H7 (cell line): ENCODE measurements at places on chromosomes 13 and 19.

DNA sequence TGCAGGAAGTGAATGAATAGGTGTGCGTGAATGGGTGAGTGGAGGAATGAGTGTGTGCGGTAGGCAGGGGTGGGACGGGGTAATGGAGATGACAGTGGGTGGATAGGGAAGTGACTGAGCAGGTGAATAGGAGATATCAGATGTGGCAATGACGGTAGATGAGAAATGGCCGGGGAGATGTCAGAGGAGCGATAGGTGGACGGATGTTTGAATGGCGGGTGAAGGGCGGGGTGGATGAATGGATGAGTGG, 1.5 kb downstream of the TTC9B start:
- no peak for DNase-seq

GRCh38 chr19:32809254-32809653, 60.3 kb downstream of the SLC7A9 start:
- no peak for DNase-seq

GRCh38 chr19:3440082-3440481, 40.2 kb downstream of the SMIM24 start:
- peak; percentile 93 for DNase-seq

- no peak for DNase-seq
Measured at GRCh38 chr13:101150998-101151397, 265.3 kb downstream of the NALCN start.

DNA sequence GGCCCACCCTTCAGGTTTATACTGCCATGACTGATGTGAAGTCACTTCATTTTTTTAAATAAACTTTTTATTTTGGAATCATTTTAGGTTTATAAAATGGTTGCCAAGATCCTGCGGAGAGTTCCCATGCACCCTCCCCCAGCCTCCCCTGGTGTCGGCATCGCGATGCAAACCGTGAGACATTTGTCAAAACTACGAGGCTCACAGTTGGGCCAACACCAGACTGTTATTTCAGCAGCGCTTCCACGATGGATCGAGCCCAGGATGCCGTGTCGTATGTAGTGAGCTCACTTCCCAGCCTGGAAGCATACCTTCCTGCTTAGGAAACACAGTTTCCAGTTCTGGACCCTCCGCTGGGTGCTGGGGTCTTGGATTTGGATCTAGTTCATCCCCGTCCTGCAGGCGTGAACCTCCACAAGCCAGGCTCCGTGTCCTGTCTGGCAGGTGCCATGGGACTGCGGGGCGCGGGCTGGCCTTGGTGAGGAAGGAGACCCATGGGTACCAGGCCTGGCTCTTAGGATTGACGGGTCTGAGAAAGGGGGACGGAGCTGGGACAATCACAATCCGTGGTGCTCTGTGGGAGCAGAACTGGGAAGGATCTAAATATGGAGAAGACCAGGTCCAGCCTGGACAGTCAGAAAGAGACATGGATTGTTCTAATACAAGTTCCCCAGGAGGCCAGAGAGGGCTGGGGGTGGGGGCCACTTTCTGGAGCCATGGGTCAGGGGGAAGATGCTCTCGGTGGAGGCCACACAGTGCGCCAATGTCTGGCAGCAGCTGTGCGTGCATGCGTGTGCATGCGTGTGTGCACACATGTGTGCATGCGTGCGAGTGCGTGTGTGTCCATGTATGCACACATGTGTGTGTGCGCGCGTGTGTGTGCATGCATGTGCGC, 2.4 kb upstream of the SBK2 start:
- DNase-seq = peak; percentile 45

DNA sequence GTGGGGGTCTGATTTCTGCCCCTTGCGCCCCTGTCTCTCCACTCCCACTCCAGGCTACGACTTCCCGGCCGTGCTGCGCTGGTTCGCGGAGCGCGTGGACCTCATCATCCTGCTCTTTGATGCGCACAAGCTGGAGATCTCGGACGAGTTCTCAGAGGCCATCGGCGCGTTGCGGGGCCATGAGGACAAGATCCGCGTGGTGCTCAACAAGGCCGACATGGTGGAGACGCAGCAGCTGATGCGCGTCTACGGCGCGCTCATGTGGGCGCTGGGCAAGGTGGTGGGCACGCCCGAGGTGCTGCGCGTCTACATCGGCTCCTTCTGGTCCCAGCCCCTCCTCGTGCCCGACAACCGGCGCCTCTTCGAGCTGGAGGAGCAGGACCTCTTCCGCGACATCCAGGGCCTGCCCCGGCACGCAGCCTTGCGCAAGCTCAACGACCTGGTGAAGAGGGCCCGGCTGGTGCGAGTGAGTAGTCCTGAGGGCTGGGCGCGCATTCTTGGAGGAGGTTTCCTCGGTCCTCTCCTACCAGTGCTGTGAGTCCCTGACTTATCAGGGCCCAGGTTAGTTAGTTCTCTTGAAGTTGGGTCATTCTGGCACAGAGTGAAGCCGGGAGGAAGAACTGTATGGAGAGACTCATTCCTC, 12.7 kb downstream of the EHD2 start:
- peak; percentile 47 for DNase-seq

GRCh38 chr19:33464010-33464732, 57.4 kb downstream of the PEPD start:
- no peak for DNase-seq

- DNase-seq = no peak
Measured at GRCh38 chr13:28356561-28357021, 138.3 kb downstream of the FLT1 start.

- peak; percentile 62 for DNase-seq
Measured at GRCh38 chr19:8206147-8207087, 2.8 kb upstream of the CERS4 start.

DNA sequence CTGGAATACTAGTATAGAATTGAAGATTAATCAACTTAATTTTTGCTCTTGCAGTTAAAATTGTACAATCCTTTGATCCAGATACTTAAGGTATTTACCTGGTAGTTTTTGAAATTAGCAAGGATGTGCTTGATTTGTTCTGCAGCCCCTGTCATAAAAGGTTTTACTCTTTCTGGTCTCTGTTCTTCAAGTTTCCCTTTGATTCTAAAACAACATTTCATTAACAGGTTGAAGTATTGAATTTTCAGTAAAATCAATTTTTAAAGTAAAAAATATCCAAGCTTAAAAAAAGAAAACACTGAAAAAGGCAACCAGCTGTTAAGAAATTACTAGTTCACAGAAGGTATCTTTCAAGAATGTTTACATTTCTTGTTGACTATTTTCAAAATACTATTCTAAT, 1.6 kb downstream of the TPT1 start:
- no peak for DNase-seq

DNA sequence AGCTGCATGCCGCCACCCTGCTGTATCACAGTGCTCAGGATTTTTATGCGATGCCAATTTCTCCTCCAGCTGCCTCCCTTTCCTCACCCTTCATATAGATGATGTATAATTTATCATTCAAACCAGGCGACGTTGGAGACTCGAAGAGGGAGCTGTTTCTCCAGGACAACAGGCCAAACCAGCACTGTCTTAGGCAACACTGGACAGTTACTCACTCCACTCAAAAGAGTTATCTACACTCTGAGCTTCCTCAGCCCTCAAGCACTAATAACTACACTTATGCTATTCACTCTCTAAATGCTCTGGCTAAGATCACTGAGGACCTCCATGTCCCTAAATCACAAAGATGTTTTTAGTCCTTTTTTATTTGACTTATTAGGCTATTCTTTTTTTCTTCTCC, 87.3 kb upstream of the RFC3 start:
- DNase-seq = no peak

GRCh38 chr19:1646659-1647453, 5.6 kb downstream of the TCF3 start:
- DNase-seq = no peak

DNA sequence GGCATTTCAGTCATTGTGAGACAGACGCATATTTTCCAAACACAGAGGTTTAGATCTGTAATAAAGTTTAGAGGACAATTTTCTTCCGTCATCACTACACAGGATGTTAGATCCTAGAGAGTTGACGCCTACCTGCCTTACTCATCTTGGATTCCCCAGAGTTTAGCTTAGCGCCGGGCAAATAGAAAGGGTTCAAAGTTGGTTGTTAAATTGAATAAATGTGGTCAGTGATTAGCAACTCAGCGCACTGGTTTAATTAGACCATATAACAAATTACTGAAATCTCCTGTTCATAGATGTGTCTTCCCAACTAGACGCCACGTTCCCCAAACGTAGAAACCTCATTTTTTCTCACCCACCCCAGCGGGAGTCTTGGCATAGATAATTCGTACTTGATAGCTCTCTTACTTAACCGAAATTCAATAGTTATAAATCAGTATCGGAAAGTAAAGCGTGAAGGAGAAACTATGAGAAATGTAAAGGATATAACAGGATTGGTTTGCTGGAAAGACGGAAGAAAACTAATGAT, 726 bp upstream of the UFM1 start:
- peak; percentile 12 for DNase-seq

DNA sequence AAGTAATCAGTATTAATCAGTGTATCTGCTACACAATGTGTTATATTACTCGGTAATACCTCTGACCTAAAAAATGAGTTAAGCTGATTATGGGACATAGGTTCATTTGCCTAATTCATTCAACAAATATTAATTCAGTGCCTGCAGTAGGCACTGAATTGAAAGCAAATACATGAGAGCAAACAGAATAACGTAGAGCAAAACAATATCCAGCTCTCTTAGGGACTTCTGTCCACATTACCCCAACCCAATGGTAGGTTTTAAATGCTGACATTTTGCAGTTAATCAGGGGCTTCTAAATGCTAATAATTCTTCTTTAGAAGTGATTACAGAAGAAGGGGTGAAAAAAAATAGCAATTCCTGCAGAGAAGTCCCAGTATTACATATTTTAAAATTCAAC, 4.9 kb downstream of the RCBTB2 start:
- no peak for DNase-seq

- DNase-seq = no peak
Measured at GRCh38 chr13:83311886-83312577, 570.2 kb downstream of the SLITRK1 start.

GRCh38 chr13:37878496-37878895, 8.9 kb upstream of the TRPC4 start:
- DNase-seq = no peak

DNA sequence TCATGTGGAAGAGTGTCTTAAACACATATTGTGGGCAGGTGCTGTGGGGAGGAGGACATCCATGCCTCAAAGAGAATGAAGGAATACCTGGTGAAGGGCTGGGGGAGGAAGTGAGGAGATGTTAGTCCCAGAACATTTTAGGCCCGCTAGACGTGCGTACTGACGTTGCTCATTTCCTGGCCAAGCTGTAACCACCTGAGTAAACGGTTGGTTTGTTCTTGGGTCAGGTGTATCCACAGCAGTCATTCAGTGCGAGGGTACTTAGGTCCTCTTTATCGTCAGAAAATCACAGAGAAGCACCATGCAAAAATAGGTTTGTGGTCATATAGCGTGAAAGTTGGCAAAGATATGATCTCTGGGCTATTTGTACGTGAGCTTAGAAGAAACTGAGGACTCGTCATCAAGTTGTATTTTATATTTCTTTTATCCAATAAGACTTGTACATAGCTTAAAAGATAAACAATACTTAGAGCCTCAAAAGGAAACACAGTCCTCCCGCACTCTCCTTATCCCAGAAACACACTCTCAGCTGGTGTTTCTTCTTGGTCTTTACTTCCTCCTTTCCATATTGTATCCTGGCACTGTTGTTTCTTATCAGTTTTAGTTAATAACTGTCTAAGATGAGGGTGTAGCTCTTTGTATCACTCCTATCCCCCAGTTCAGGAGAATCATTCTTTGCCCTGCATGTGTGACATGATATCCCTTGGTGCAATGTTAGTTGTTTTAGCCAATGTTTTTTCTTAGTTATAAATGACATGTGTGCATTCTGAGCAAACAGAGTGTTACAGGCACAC, 52.0 kb downstream of the ARHGEF7 start:
- DNase-seq = no peak

GRCh38 chr13:70616847-70617246, 508.6 kb upstream of the KLHL1 start:
- DNase-seq = no peak

GRCh38 chr19:47886010-47886559, at the start of gene SULT2A1:
TSS of gene SULT2A1 (minus strand) at chr19:47886315. CDS start at chr19:47886257, 58 bp downstream.
- DNase-seq = no peak

- DNase-seq = no peak
Measured at GRCh38 chr19:31960474-31960873, 384.9 kb upstream of the ZNF507 start.

DNA sequence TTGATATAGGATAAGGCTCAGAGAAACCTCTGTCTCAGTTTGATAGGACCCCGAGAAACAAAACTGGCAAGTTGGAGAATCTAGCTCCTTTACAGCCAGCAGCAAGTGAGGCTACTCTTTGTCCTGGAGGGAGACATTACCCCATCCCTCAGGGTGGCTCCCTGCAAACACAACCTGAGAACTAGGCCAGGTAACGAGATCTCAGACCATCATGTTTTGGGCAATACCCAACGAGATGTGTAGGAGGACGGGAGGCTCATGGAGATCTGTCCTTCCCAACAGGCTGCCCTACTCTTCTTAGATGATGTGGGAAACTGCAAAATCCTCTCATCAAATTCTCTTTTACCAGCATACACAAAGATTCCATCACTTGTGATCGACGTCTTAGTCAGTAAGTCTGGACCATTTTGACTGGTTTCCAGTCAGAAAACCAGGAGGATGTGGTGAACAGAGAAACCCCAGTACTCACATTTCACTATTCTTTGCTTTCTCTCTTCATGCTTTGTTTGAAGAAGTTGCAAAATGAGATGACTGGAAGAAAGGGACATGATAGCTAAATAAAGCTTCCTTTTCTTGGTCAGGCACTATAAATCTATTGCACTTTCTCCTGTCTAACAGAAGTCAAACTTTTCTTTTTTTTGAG, 6.0 kb upstream of the CTU1 start:
- no peak for DNase-seq

- DNase-seq = no peak
Measured at GRCh38 chr13:29491248-29491647, 104.2 kb downstream of the SLC7A1 start.

DNA sequence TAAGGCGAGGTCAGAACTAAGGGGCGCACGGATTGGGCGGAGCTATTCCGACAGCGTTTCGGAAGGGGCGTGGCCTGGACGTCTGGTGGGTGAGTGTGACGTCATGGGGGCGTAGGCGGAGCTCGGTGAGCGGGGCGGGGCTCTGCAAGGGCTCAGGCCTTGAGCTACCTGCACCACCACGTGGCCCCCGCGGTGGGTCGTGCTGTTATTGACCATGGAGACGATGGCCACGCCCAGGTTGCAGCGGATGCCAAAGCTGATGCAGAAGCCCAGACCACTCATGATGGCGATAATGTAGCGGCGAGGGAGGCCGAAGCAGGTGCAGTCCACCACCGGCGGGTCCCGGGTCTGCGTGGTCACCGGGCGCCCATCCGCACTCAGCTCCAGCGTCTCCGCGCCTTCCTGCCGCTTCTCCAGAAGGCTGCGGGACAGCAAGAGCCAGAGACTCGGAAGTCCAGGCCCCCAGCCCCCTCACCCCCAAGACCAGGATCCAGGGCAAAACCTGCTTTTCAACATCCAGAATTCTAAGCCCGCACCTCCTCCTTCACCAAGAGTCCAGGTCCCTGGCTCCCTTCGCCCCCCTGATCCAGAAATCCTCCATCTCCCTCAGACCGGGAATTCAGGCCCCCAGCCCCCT, 4.8 kb downstream of the SLC17A7 start:
- peak; percentile 96 for DNase-seq

GRCh38 chr19:51786646-51787494, 8.1 kb upstream of the FPR3 start:
- DNase-seq = no peak
